ENCODE measurements at places on chromosomes 11 and 22. TPM values are rescaled to one million over a fixed set of nuclear protein-coding genes. Genes with fewer than 3 reads are reported as not detected.

DNA sequence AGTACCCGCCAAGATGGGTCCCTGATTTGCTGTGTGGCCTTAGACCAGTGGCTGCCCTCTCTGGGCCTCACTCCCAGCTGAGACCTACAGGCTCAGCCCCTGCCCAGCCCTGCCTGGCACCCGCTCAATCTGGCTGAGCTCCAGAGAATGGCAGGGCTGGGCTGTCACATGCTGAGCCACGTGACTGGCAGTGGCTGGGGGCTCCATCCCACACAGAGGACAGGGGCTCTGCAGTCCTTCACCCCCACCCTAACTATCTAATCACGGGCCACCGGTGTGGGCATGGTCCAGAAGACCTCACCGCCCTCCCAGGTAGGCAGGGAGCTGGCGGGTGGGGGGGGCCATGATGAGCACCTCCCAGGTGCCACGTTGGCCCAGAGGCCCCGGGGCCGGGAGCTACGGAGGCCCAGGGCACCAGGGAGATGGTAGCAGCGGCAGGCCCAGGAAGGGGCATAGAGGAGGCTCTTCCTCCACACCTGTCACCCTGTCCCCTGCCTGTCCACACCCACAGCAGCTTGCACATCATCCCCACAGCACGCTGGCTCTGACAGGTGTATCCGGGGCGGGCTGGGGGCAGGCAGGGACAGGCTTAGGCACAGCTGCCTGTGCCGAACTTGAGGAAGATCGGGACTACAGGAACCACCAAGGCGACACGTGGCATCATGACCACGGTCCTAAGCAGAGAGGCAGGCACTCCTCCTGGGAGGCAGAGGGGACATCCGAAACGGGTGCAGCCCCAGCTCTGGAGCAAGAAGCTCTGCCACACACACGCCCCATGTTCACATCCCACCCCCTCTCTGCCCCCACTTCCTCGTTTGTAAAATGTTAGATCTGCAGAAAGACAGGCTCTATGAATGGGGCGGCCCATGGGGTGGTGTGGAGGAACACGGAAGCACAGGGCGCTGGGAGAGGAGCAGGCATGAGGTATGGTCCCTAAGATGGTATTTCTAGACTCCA, 1.5 kb upstream of the ALDH3B1 start:
- DNase-seq, result no peak
- no peaks in the 10 kb centered on the region for H3K36me3 ChIP-seq
- H3K4me3 ChIP-seq, result no peak overlapping the region
- peaks cover 13% of the 10 kb centered on the region for H3K4me1 ChIP-seq
- H3K27ac ChIP-seq, result peak overlapping the region; percentile 53

GRCh38 chr22:23110922-23111527, 30.8 kb downstream of the RSPH14 start:
- no peaks in the 10 kb centered on the region for H3K27me3 ChIP-seq
- H3K4me1 ChIP-seq, result no peaks in the 10 kb centered on the region
- no peak overlapping the region for H3K27ac ChIP-seq
- H3K36me3 ChIP-seq, result peaks cover under 1% of the 10 kb centered on the region
- no peak for DNase-seq

GRCh38 chr11:85663080-85663752, 1.7 kb downstream of the CREBZF start:
- H3K36me3 ChIP-seq, result peaks cover 3% of the 10 kb centered on the region
- peaks cover 34% of the 10 kb centered on the region for H3K4me1 ChIP-seq
- peak overlapping the region; percentile 100 for H3K27ac ChIP-seq
- no peak for DNase-seq
- no peaks in the 10 kb centered on the region for H3K27me3 ChIP-seq

DNA sequence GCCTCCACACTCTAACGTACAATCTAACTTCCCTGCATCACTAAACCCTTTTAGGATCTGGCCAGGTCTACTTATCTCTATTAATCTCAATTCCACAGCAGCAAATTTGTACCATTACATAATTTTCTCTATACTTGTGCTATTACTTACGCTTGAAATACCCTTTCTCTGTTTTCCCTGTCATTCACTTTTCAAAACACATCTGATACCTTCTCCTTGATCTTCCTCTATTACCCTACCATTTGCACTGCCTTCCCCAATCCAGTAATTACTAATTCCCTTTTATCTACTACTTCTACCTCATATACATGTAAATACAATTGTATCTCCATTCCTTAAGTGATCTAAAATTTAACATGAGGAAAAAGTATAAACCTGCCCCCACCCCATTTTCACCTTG, 14.0 kb downstream of the CHORDC1 start:
- no peak for DNase-seq
- no peaks in the 10 kb centered on the region for H3K27me3 ChIP-seq
- peaks cover 23% of the 10 kb centered on the region for H3K4me1 ChIP-seq
- peak overlapping the region; percentile 75 for H3K27ac ChIP-seq
- peaks cover 17% of the 10 kb centered on the region for H3K36me3 ChIP-seq

GRCh38 chr11:23227078-23227445, 366.8 kb upstream of the CCDC179 start:
- no peaks in the 10 kb centered on the region for H3K36me3 ChIP-seq
- no peaks in the 10 kb centered on the region for H3K27me3 ChIP-seq
- H3K4me3 ChIP-seq, result no peak overlapping the region
- H3K4me1 ChIP-seq, result no peaks in the 10 kb centered on the region

- H3K27ac ChIP-seq, result no peak overlapping the region
- H3K27me3 ChIP-seq, result peaks cover 66% of the 10 kb centered on the region
- peaks cover 4% of the 10 kb centered on the region for H3K4me1 ChIP-seq
- no peak overlapping the region for H3K4me3 ChIP-seq
- H3K36me3 ChIP-seq, result no peaks in the 10 kb centered on the region
Observed at GRCh38 chr11:117884994-117885393, 8.5 kb upstream of the FXYD6 start.

- H3K4me3 ChIP-seq, result no peak overlapping the region
- no peak for DNase-seq
- no peaks in the 10 kb centered on the region for H3K27me3 ChIP-seq
- no peak overlapping the region for H3K27ac ChIP-seq
Observed at GRCh38 chr11:103730131-103730940, 306.1 kb upstream of the DDI1 start.

DNA sequence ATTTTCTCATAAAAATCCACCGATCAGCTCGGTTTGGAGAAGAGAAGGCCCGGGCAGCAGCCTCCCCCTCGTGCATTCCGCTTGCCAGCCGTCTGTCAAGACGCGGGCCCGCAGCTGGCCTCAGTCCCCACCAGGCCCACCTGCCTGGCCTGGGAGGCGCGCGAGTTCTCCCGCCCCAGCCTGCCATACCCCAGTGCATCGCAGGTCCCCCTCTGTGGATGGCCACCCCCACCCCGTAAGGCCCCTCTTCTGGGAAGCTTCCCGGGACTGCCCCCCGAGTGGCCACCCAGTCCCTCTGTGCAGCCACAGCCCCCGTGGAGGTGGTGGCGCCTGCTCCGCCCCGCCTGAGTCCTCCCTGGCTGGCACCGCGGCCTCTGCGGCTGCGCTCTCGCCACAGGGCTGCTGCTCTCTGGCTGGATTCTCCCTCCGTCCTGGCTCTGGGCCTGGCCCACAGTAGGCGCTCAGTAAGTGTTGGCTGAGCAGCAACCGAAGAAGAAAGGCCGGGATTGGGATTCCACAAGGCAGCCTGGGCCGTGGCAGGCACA, 74.0 kb upstream of the TCF20 start:
- H3K36me3 ChIP-seq, result no peaks in the 10 kb centered on the region
- H3K27ac ChIP-seq, result no peak overlapping the region
- H3K27me3 ChIP-seq, result no peaks in the 10 kb centered on the region

DNA sequence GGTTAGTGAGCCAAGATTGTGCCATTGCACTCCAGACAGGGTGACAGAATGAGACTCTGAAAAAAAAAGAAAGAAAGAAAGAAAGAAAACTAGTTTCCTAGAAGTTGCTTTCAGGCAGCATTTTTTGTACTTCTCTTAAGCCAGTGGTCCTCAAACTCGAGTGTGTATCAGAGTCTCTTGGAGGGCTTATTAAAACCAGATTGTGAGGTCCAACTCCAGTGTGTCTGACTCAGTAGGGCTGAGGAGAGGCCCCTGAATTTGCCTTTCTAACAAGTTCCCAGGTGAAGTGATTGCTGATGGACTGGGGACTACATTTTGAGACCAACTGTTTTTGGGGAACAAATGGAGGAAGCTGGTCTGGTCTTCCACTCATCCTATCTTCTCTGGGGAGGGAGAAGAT, 57.5 kb upstream of the VSTM5 start:
- peaks cover 20% of the 10 kb centered on the region for H3K27me3 ChIP-seq
- no peak overlapping the region for H3K27ac ChIP-seq
- no peaks in the 10 kb centered on the region for H3K36me3 ChIP-seq
- DNase-seq, result no peak
- peaks cover 4% of the 10 kb centered on the region for H3K4me1 ChIP-seq
- no peak overlapping the region for H3K4me3 ChIP-seq

GRCh38 chr11:20308601-20309000, 54.9 kb upstream of the HTATIP2 start:
- no peak overlapping the region for H3K4me3 ChIP-seq
- no peaks in the 10 kb centered on the region for H3K4me1 ChIP-seq
- no peak overlapping the region for H3K27ac ChIP-seq
- H3K27me3 ChIP-seq, result peaks cover 54% of the 10 kb centered on the region
- no peaks in the 10 kb centered on the region for H3K36me3 ChIP-seq
- no peak for DNase-seq

- H3K4me3 ChIP-seq, result no peak overlapping the region
- peaks cover 32% of the 10 kb centered on the region for H3K4me1 ChIP-seq
- H3K36me3 ChIP-seq, result peaks cover 3% of the 10 kb centered on the region
- H3K27ac ChIP-seq, result no peak overlapping the region
- H3K27me3 ChIP-seq, result no peaks in the 10 kb centered on the region
Observed at GRCh38 chr11:34072832-34073231, 21.3 kb downstream of the CAPRIN1 start.

- H3K4me3 ChIP-seq, result no peak overlapping the region
- no peak overlapping the region for H3K27ac ChIP-seq
- DNase-seq, result peak; percentile 6
- no peaks in the 10 kb centered on the region for H3K27me3 ChIP-seq
Observed at GRCh38 chr11:2775083-2775625, 75.4 kb upstream of the KCNQ1OT1 start.

DNA sequence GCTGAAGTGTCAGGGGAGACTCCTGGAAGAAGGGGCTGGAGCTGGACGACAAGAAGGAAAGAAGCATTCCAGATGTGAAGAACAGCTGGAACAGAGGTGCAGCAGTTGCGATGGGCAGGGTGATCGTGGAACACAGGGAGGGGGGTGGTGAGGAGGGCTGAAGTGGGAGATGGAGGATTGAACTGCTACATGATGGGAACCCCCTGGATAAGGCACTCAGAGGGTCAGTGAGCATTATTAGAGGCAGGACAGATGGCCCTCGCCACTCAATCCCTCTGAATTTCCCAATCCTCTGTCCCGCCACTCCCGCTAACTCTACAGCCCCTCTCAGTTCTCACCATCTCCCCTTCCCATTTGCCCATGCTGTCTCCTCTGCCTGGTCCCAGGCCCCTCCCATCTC, 14.0 kb downstream of the SERPINH1 start:
- H3K4me3 ChIP-seq, result no peak overlapping the region
- H3K27ac ChIP-seq, result no peak overlapping the region
- H3K4me1 ChIP-seq, result peaks cover 2% of the 10 kb centered on the region

DNA sequence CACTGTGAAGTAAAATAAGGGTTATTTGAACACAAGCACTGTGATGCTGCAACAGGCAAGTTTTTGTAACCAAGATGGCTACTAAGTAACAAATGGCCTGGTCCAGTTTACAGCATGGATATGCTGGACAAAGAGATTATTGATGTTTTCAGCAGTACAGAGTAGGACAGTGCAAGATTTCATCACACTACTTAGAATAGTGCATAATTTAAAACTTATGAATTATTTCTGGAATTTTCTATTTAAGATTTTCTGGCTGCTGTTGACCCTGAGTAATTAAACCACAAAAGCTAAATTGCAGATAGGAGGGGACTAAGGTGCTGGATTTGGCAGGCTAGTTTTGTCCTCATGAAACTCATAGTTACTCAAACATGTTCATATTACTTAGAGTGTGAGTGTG, 33.1 kb downstream of the CEP295 start:
- peaks cover 20% of the 10 kb centered on the region for H3K36me3 ChIP-seq
- no peak for DNase-seq
- no peaks in the 10 kb centered on the region for H3K27me3 ChIP-seq
- H3K4me3 ChIP-seq, result no peak overlapping the region
- peaks cover 5% of the 10 kb centered on the region for H3K4me1 ChIP-seq

GRCh38 chr22:41873391-41873790, 40.5 kb downstream of the SREBF2 start:
- no peak overlapping the region for H3K4me3 ChIP-seq
- peaks cover 8% of the 10 kb centered on the region for H3K4me1 ChIP-seq
- H3K27ac ChIP-seq, result peak overlapping the region; percentile 72
- peaks cover 7% of the 10 kb centered on the region for H3K36me3 ChIP-seq

DNA sequence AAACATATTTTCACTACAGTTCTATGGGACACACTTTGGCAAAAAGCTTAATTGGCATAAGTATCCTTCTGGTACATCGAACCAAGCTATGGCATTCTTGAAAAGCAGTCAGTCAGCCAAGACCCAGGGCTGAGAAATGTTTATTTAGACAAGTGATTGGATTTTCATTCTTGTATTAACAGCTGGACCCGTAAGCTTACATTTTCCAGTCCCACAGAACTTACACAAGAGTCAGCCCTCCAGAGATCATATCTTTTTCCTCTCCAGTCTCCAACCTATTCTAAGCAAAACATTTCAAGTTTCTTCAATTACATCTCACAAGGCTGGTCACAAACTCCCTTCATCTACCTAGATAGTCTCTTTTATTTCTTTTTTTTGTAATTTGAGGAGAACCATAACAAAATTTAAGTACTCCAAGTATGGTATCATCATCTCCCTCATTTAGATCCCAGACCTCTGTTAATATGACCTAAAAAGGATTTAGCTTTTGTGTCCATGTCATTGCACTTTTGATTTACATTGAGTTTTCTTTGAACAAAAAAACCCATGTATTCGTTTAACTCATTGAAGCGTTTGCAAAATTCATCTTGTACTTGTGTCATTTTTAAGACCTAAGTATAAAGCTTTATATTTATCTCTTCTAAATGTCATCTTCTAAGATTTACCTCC, 67.9 kb upstream of the GRK3 start:
- no peak for DNase-seq
- peaks cover 4% of the 10 kb centered on the region for H3K4me1 ChIP-seq
- peaks cover 4% of the 10 kb centered on the region for H3K36me3 ChIP-seq
- H3K4me3 ChIP-seq, result no peak overlapping the region

Gene CNGA4
- 0.23 TPM for total RNA-seq

Gene SEC14L6
- not detected for total RNA-seq

Gene PTPRCAP
- total RNA-seq, result 184 TPM
